ENCODE measurements at places on chromosomes 5 and 9.

DNA sequence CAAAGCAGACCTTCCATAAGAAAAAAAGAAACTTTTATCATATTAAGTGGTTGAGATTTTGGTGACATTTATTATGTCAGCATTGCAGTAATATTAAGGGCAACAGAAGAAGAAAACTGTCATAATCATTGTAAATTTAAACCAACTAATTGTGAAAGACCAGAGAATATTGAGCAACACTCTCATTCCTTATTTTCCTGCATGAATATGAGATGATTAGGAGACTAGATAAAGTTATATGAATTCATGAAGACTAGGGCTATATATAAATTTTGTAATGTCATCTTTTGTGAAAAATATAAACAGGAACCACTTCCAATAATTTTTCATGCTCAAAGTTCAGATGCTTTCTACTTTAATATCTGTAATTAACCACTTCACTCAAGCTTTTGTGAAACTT is 974.5 kb upstream of the CDH10 start:
- DNase-seq = no peak

DNA sequence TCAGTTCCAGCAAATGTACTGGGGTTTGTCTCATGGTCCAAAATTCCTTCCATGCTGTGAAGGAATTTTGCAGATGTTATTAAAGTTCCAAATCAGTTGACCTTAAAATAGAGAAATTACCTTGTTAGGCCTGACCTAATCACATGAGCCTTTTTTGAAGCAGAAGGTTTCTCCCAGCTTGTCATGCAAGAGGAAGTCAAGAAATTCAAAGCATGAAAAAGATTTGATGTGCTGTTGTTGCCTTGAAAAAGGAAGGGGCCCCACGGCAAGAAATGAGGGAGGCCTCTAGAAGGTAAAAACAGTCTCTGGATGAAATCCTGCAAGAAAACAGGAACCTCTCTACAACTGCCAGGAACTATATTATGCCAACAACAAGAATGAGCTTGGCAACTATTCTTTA is 24.2 kb upstream of the HAPLN1 start:
- no peak for DNase-seq

DNA sequence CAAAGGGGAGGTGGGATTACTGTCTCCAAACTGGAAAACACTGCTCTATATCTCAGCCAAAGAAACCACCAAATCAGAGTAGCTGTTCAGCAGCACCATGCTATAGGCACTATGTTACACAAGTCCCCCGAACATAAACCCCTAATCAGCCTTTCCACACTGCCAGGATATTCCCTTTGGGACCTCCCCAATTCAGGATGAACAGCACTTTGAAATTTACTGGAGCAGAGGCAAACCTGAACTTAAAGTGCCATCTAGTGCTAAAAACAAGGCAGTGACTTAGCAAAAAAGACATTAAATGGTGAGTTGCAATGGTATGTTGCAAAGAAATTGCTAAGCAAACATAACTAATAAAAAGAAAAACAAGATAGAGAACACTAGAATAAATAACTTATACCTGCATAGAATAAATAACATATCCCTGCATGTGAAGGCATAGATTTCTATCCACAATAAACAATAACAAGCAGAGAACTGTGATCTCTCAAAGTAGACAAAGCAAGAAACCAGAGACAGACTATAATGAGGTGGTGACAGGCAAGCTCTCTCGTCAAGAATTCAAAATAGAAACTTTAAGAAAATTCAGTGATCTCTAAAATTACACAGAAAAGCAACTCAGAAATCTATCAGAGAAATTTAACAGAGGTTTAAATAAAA is 584.4 kb upstream of the ACO1 start:
- DNase-seq = no peak

DNA sequence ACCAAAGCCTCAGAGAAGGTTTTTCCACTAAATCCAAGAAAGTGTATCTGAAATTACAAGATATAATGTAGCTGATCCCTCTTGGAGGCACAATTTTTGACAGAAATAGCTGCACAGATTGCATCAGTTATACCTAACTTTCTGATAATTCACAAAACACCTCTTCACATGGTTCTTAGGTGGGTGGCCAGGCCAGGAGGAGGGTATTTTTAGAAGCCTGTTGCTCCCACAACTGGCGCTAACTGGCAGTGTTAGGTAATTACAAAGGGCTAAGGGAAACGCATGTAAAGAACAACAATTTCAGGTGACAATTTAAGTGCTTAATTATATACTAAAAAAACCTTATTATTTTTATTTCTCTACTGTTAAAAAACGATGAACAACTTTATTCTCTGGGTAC is 247.9 kb downstream of the BNC2 start:
- no peak for DNase-seq

DNA sequence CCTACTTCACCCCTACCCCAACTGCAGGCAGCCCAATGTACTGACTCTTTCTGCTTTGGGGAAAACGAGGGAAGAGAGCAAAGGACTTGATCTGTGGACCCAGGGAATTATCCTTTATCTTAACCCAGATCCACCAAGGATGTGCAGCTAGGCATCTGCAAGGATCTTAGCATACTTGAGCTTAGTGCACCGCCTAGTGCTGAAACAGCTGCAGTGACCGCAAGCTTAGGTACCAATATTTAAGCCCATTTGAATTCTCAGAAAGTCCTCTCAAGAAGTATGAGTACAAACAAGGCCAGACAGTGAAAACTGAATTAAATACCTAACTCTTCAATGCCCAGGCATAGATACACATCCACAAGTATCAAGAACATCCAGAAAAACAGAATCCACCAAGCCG is 576.7 kb upstream of the ADAMTS16 start:
- no peak for DNase-seq

GRCh38 chr5:30525353-30525752 is 668.1 kb upstream of the CDH6 start:
- no peak for DNase-seq

DNA sequence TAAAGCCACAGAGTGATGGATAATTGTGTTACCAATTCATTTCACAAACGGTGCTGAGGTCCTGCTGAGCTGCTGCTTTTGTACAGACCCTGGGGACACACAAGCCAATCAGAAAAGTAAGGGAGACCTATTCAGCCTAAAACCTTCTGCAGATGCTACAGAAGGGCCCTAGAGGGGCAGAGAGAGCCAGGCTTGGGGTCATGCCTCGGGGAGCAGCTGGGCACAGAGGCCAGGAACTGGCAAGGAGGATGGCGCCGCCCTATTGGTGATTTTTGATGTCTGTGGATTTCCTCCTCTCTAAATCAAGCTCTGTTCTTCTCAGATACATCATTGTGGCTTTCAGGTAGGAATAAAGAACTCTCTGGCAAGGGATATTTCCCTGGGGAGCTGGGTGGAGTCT is 181.9 kb downstream of the ZNF462 start:
- DNase-seq = no peak

DNA sequence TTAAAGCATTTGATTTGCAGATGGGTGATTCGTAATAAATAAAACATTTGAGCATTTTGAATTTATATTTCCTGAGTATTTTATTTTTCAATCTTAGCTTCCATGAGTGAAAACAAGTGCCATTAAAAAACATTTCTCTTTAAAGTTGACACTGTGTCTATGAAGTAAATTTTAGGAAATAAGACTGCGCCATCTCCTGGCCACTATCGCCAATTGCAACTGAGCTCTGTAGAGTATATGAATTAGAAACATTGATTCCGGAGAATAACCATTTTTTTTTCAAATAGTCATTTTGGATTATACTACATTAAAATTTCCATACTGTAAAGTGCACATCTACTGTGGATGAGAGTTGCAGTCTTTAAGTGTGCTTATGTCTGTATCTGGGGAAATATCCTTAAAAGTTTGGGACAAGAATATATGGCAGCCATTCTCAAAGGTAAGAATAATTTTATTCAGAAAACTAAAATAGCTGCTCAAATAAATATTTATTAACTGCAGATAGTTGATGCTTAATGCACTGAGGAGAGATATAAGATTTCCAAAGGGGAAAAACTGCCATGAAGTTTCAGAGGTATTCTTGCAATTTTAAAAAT is 5.9 kb downstream of the DMRTA1 start:
- DNase-seq = no peak

GRCh38 chr5:58937031-58937681 is 354.3 kb downstream of the RAB3C start:
- DNase-seq = no peak
